ENCODE measurements at places on chromosomes 12 and 14.
A peak's percentile ranks its signal among the peaks of the same experiment; 100 is the strongest.

- no peak for DNase-seq
Observed at GRCh38 chr12:115897729-115898128, 379.8 kb downstream of the MED13L start.

DNA sequence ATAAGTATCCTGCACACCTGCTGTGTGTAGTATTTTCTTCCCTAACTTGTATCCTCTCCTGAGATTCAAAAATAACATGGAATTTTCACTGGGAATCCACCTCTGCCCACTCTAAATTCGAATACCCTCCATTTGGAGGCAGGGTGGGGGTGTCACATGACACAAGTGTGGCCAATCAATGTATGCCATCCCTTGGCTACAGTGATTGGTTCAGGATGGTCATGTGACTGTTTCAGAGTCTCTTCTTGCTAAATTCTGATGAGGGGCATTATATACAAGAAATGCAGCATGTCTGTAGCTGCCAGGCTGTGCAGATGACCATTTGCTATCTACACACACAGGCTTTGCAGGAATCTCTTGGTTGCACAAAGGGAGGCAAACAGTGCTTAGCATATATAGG is 86.8 kb upstream of the TMEM132C start:
- no peak for DNase-seq

- DNase-seq = no peak
Observed at GRCh38 chr14:26382901-26383685, 214.7 kb downstream of the NOVA1 start.

GRCh38 chr14:52124791-52125684 is 56.2 kb upstream of the NID2 start:
- no peak for DNase-seq

DNA sequence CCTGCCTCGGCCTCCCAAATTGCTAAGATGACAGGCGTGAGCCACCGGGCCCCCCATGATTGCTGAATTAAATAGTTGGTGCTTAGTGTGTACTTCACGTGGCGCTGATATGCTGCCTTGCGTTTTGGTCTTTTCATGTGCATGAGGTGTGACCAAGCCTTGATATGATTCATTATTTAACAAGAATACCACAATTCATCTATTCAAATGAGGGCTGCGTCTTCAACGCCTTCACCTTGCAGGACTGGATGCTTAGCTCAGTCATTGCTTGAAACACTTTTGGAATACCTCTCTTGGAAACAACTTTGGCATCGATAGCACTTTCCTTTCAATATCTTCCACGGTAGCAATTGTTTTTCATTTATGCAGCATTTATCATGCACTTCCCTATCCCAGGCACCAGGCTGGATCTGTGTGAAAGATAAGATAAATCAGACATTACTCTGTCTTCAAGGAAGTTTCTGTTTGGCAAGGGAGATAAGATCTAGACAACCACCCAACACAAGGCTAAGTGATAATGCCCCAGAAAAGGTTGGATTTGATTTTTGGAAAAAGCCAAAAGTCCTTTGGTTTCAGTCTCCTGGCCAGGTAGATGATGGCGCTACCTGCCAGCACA is 1.3 kb upstream of the TEAD4 start:
- DNase-seq = no peak

GRCh38 chr12:129579879-129580278 is 323.9 kb downstream of the TMEM132D start:
- no peak for DNase-seq

DNA sequence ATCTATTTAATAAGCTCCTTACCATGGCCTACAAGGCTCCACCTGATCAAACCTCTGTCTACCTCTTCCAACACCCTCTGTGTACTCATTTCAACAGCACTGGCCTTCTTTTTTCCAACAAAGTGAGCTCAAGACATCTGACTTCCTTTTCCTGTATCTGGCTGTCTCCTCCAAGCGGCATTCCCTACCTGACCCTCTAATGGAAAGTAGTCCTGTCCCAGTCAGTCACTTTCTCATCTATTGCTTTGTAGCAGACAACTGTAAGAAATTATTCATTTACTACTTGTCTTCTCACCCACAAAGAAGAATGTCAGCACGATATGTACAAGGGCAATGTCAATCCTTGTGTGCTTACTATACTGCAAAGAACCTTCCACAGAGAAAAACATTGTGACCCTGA is 149.6 kb downstream of the MED13L start:
- DNase-seq = no peak

- no peak for DNase-seq
Observed at GRCh38 chr14:68986926-68987652, 8.0 kb upstream of the ACTN1 start.

DNA sequence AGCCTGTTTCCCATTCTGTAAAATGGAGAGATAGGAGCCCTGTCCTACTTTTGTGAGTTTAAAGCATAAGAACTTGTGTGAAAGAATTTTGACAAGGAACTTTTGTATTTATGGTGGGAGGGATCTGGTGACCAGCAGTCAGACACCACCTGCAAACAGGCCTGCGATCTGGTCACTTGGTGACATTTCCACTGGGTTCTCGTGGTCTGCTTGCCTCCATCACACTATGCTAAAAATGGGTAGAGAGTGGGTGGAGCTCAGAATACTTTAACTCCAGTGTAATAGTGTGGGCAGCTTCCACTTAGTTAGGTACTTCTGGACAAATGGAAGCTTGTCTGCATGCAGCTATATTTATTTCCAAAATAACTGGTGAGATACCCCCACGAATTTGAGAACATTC is 26.5 kb upstream of the PLXNC1 start:
- DNase-seq = no peak

GRCh38 chr12:106740818-106741217 is 33.7 kb upstream of the RIC8B start:
- no peak for DNase-seq

GRCh38 chr14:53715193-53715721 is 241.4 kb downstream of the BMP4 start:
- no peak for DNase-seq

DNA sequence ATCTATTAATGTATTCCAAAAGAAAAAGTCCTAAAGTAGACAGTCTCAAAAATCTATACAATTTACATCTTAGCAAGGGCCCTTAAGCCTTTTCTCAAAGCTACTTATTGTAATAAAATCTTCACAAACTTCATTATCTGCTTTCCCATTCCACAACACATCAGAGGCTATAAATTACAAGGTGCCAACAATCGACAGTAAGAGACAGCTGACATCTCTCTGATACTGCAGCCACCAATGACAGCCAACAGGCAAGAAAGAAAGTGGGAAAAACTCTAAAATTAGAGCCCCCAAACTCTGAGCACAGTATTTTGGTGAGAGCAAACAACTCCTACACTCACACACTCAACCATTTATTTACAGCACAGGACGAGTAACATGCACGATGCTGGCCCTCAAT is 2.2 kb downstream of the ANGEL1 start:
- DNase-seq = no peak

GRCh38 chr12:93802698-93803423 is 125.7 kb downstream of the CRADD start:
- no peak for DNase-seq

DNA sequence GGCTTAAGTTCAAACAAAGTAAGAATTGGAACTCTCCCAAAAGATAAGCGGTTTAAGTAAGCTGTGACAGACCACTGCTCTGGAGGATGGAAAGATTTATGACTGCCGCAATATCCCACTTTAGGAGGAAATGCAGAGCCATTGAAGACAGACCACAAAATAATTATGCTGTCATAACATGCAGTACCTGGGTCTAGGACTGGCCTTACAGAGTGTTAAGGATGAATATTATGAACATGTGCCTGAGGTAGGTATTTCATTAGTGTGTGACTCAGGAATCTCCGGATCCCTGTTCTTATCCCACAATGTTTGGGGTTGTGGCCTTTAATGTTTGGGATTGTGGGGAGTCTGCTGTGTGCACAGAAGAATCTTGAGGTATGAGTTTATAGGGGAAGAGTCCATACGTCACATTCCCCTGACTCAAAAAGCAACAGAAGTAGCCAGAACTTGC is 114.9 kb downstream of the SAMD4A start:
- DNase-seq = no peak

GRCh38 chr12:9668161-9669018 is 1.1 kb upstream of the CLEC2D start:
- no peak for DNase-seq

DNA sequence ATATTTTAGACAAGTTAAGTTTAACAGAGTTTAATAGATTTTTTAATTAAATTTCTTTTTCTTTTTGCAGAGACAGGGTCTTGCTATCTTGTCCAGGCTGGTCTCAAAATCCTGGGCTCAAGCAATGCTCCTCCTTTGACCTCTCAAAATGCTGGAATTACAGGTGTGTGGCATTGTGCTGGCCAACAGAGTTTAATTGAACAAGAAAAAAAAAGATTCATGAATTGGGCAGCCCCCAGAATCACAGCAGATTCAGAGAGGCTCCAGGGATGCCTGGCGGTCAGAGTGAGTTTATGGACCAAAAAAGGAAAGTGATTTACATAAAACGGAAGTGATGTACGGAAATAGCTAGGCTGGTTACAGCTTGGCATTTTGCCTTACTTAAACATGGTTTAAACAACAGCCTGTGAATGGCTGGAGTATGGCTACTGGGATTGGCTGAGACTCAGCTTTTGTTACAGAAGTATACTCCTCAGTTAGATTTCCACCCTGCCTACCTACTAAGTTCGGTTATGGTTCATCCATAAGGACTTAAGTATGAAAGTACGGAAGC is 14.5 kb upstream of the TESPA1 start:
- DNase-seq = no peak

DNA sequence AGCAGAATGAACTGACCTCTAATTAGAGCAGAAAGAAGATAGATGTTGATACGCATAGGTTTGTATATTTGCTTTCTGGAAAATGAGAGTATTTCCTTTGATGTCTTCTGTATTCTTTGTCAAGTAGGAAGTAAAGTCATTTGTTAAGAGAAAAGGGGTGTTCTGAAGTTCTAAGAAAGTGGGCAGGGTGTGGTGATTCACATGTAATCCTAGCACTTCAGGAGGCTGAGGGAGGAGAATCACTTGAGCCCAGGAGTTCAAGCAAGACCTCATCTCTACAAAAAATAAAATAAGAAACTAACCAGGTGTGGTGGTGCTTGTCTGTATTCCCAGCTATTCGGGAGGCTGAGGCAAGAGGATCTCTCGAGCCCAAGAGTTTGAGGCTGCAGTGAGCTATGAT is 2.8 kb downstream of the RHNO1 start:
- DNase-seq = no peak

DNA sequence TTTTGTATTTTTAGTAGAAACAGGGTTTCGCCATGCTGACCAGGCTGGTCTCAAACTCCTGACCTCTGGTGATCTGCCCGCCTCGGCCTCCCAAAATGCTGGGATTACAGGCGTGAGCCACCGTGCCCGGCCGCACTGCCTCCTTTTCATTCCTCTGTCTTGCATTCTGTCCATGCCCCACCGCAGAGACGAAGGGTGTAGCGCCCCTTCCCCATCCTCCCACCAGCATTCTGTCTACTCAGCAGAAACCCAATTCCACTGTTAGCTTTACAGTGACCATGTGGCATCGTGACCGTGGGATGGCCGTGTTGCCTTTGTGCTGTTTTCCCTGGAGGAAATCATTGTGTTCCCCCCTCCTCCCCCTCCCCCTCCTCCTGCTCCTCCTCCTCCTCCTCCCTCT is 10.3 kb downstream of the TEX22 start:
- DNase-seq = no peak

DNA sequence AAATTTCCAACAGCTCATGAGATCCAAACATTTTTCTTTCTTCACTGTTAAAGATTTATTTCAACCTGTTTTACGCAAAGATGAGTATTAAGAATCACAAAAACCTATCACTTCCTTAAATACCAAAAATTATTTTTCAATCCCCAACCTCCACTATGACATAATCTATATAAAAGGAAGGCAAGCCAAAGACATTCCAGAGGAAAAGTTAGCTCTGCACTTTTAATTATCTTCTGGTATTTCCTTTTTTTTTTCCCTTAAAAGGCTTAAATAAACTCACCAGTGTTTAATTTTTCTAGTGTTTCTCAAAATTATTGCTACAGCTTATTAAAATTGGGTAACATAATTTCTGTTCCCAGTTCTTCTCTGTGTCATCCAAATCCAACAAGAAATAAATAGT is 75.9 kb downstream of the BMP4 start:
- DNase-seq = no peak

- DNase-seq = no peak
Observed at GRCh38 chr14:32005628-32006027, 71.5 kb upstream of the ARHGAP5 start.

- peak; percentile 63 for DNase-seq
Observed at GRCh38 chr12:57772429-57773322, at the start of gene EEF1AKMT3. TSS of gene EEF1AKMT3 (plus strand) at chr12:57772614. CDS start at chr12:57772725, 111 bp downstream.

- no peak for DNase-seq
Observed at GRCh38 chr12:20314328-20314727, 54.0 kb upstream of the PDE3A start.

- DNase-seq = no peak
Observed at GRCh38 chr12:127723251-127723650, 543.7 kb upstream of the TMEM132C start.

- no peak for DNase-seq
Observed at GRCh38 chr12:28938056-28938455, 211.0 kb upstream of the FAR2 start.

DNA sequence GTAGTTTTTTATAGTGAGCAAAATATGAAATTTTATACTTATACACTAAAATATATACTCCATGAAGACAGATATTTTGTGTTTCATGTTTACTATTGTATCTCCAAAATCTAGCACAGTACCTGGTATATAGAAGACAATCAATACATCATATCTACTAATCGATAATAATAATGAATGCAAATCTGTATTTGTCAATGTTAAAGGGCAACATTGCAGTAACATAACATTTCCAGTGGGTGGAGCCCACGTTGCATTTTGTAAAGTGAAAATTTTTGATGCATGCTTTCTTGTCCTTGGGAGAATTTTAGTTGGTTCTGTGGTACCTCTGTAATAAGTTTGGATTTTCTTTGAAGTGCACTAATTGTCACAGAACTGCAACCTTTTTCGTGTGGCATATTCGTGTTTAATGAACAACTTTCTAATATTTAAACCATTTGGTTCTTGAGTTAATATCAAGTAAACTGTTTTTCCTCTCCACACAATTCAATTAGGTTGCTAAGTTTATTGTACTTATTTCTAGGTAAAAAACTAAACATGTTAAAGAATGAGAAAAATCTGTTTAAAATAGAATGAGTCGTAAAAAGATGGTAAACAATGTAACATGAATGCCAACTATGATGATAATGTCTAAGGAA is 47.4 kb downstream of the AVPR1A start:
- DNase-seq = peak; percentile 49

DNA sequence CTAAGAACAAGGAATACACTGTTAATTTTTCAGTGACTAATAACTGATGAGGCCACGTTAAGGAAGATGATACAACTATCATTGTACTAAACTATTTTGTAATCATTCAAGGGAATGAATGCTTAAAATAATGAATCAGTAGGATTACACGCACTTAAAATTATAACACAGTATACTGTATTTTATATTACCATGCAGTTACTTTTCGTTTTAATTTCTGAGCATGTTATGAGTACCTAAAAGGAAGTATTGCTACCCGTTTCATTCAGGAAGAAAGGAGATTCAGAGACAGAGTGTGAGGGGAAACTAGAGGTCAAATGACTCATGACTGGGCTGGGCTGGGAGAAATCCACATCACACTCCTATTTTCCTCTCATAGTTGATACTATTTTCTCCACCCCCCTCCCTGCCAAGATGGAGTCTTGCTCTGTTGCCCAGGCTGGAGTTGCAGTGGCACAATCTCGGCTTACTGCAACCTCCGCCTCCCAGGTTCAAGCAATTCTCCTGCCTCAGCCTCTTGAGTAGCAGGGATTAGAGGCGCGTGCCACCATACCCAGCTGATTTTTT is 202.0 kb downstream of the PPM1H start:
- no peak for DNase-seq

- no peak for DNase-seq
Observed at GRCh38 chr12:102539651-102540553, 59.5 kb upstream of the IGF1 start.

- no peak for DNase-seq
Observed at GRCh38 chr14:94728950-94729349, 41.0 kb downstream of the GSC start.
